ENCODE measurements at places on chromosomes 6 and 20.

DNA sequence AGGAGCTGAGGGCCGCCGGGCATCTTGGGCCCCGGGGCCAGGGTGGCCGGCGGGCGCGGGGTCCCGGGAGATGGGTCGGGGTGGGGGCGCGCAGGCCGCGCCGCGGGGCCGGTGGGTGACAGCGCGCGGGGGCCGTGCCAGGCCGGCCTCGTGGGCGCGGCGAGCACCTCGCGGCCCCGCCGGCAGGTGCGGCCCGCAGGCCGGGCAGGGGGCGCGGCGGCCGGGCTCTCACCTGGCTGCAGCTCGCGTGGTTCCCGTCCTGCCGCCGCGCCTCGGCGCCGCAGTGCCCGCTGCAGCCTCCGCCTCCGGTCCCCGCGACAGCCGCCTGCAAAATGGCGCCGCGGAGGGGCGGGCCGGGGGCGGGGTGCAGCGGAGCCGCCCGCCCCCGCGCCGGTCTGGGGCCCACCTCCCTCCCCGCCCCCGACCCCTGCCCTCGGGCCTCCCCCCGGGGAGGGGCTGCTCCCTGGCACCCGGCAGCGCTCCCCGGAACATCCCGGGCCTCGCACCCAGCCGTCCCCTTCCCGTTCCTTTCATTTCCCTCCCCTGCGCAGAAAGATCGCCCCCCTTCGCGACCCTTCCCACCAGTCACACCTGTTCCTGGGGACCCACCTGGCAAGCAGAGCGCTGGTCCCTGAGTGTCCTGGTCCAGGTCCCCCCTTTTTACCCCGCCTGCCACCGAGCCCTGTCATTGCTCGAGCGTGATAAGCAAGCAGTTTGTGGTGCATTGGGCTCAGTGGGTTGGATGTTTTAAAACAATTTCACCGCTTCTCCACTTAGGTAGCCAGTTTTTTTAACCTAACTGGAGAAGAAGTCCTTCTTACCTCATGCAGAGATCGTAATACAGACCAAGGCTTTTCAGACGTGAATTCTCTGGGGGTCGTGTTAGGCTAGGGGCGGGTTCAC is at the start of gene SLC23A2:
Gene SLC23A2 (minus strand): TSS at position 337 of the 903 bp plus-strand sequence. CDS start 68,948 bp downstream, outside the sequence.
- DNase-seq, result no peak

GRCh38 chr6:157823528-157824370 is 703 bp downstream of the SNX9 start:
- peak; percentile 70 for DNase-seq

DNA sequence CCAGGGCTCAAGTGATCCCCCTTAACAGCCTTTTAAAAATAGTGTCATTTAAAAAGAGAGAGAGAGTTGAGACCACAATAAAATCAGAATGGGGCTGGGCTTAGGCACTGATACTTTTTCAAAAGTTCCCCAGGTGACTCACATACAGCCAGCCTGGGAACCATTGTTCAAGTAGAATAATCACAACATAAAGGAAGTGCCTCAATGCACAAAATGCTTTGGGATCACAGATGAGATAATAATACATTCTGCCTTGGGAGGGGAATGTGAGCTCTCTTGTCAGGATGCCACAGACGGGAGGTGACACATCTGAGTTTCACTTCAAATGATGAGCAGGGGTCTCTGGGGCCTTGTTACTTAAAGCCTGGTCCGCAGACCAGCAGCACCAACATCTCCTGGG is 34.0 kb upstream of the GABRR1 start:
- DNase-seq, result no peak

GRCh38 chr6:100209323-100210136 is 215.5 kb upstream of the MCHR2 start:
- DNase-seq, result no peak

GRCh38 chr20:45361793-45362192 is 1.2 kb upstream of the SYS1 start:
- no peak for DNase-seq

- DNase-seq, result no peak
These were observed 29.8 kb downstream of the TRMT6 start for GRCh38 chr20:5920581-5920980.

GRCh38 chr6:48423640-48424365 is 312.8 kb upstream of the PTCHD4 start:
- DNase-seq, result no peak

DNA sequence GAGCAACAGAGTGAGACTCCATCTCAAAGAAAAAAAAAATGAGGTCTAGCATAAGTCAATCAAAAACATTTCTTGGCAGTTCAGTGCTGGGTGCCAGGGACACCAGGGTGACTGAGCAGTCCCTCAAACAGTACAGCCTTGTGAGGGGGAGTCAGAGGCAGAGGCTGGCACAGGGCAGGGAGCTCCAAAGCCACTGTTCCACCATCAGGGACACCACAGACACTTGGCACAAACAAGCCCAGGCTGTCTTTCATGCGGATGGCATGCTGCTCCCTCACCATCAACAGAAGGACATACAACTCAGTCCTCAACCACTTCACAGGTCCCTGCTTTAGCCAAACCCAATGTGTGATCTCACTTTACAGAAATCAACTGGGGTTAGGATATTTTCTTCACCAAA is 36.0 kb upstream of the GRM4 start:
- DNase-seq, result no peak

DNA sequence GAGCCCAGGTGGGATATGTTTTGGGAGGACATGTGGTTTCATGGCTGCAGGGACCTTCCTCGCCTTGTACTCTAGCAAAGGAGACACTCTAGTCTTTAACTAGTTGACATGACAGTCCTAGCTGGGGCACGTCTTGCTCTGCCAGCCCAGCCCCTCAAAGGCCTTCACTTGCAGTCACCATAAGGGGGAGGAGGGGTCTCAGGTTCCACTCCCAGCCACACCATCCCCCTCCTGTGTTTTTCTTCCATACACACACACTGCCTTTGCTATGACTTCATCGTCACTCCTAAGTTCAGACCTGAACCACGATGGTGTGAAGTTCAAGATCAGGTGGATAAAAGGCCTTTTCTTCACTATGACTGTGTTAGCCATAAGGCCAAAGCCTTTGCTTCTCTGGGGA is 13.5 kb downstream of the ULBP1 start:
- DNase-seq, result no peak

DNA sequence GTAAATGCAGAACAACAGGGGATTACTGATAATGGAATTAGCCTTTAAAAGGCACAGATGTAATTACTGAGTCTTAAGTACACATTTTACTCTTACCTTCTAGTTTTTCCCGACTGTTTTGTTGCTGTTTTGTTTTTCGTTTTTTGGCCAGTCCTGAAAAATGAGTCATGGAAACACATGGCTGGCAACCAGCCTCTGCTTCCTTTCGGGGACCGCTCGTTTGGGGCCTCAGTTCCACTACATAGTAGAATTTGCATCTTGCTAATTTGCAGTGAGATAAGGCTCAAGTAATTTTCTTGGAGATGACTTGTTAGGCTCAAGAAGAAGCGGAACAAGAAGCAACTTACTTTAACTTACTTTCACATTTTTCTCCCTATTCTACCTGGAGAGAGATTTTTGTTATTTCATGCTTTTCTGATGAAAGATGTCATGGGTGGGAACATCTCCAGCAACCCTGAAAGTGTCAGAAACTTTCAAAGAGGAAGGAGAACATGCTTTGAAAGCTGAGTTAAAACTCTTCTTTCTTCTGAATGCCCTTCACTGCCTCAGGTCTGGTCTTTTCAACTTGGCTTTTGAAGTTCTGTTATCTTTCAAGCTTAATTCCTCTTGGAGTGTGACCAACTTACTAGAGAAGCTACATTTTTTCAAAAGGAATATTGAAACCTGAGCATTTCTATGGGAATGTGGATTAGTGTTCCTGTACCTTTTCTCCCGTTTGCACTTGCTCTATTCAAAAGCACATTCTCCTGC is 71.5 kb upstream of the HDAC2 start:
- DNase-seq, result no peak

GRCh38 chr20:4836935-4837334 is 115.2 kb downstream of the PRND start:
- DNase-seq, result no peak

GRCh38 chr6:75144386-75144785 is 61.5 kb downstream of the COL12A1 start:
- no peak for DNase-seq

GRCh38 chr20:19784511-19785172 is 26.6 kb downstream of the RIN2 start:
- DNase-seq, result no peak

GRCh38 chr6:33742837-33743236 is 3.9 kb downstream of the IP6K3 start:
- no peak for DNase-seq

GRCh38 chr6:137167702-137168377 is 5.6 kb downstream of the IL22RA2 start:
- DNase-seq, result no peak

- DNase-seq, result no peak
These were observed 356.7 kb downstream of the BCKDHB start for GRCh38 chr6:80463197-80463596.

- no peak for DNase-seq
These were observed 766.0 kb downstream of the KIF16B start for GRCh38 chr20:15807271-15807670.

GRCh38 chr20:51216850-51217249 is 193.9 kb upstream of the KCNG1 start:
- no peak for DNase-seq

- no peak for DNase-seq
These were observed 124.6 kb downstream of the SYCP2 start for GRCh38 chr20:59808729-59809381.

- DNase-seq, result no peak
These were observed 34.9 kb downstream of the SNX5 start for GRCh38 chr20:17933711-17934110.

DNA sequence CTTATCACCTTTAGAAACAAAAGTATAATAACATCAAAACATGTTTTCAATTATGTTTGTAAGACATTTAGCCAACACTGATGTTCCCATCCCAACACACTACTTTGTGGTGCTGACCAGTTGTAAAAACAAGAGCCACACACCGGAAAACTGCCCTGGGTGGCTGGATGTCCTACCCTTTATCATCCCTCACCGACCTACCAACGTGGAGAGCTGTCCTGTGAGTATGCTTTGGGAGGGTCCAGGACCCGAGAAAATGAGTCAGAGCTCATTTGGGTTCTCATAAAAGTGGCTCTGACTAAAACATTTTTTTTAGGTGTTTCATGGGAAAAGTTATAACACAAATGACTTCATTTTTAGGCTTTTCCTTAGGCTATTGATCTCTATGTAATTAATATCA is 29.3 kb upstream of the CTAGE9 start:
- DNase-seq, result no peak

GRCh38 chr6:150898399-150899170 is 33.1 kb downstream of the MTHFD1L start:
- no peak for DNase-seq

DNA sequence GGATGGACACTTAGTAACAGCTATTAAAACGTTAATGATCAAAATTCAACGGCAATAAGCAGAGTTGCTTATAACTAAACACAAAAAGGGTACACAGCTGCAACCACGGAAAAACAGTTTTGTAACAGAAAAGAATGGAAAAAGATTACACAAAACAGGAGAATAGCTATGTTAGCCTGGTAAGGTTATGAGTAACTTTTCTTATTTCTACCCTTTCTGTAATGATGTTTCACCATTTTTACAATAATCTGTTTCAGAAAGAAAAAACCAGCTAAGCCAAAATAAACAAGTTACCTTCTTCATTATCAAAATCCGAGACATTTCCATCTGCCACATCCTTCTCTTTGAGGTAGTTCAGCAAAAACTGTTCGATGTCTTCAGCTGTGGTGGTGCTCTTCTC is 27.4 kb downstream of the TTI1 start:
- no peak for DNase-seq

DNA sequence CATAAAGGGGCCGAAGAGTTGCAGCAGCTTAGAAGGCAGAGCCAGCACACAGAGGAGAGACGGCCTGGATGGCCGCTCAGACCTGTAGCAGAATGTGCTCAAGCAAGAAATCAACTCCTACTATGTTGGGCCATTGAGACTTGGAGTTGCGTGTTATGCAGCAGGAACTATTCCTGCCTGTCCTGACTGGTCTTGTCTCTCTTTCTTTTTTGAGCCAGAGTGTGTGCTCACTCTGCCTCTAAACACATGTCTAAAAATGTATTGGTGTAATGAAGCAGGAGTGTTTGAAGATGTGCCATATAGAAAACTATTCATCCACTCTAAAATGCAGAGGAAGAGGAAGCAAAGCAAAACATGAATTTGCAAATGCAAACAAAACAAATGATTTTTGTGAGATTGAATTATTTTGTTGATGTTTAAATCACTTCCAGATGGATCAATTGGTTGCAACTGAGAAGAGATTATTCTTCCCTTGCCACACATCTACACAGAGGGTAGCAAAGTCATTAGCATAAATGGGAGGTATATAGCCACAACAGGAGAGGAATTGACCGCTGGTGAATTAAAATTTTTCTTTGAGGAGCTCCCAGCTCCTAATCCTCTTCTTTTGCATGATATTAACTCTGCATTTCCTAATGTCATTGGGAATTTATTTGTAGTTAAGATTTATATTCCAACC is 20.4 kb upstream of the SYNJ2 start:
- DNase-seq, result no peak

GRCh38 chr20:48455651-48456365 is 372.0 kb downstream of the PREX1 start:
- no peak for DNase-seq

GRCh38 chr6:49233483-49233882 is 229.6 kb downstream of the MMUT start:
- no peak for DNase-seq

GRCh38 chr6:52605610-52606185 is 28.8 kb upstream of the TRAM2 start:
- no peak for DNase-seq

- DNase-seq, result no peak
These were observed 182.6 kb downstream of the CDKAL1 start for GRCh38 chr6:20716865-20717264.

DNA sequence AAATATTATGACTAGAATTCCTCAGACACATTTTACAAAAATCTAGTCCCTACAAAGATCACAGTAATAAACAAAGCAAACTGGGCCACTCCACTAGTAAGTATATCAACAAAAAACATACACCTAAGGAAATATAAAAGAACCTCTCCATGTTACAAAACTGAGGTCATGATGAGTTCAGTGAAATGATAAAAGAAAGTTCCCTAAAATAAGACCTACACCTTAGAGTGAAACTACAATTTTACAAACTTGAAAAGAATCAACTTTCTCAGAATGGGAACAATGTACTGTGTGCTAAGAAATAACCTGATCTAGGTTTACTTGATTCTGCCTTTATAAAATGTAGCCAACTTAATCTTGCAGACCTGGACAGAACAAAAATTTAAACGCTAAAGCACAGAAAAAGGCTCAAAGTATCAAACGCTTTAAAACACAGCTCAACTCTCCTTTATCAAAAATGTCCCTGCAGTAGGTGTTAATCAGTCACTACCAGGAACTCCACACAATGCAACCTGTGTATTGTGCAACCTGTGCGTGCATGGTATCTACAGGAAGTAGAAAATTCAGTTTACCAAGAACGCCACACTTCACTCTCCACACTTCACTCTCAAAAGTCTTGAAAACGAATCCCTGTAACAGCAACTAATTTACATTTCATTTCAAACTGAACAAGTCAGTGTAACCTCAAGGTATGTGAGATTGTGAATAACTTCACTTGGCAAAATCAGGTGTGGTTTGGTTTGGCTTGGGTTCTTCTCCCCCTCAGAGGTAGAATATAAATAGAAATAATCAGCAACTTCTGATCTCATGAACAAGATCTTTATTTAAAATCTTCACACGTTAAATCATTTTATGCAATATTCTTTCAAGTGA is 1.8 kb downstream of the RALGAPA2 start:
- no peak for DNase-seq

GRCh38 chr6:78911218-78911940 is 44.0 kb downstream of the IRAK1BP1 start:
- no peak for DNase-seq
